ENCODE measurements at places on chromosomes 12 and 14.

DNA sequence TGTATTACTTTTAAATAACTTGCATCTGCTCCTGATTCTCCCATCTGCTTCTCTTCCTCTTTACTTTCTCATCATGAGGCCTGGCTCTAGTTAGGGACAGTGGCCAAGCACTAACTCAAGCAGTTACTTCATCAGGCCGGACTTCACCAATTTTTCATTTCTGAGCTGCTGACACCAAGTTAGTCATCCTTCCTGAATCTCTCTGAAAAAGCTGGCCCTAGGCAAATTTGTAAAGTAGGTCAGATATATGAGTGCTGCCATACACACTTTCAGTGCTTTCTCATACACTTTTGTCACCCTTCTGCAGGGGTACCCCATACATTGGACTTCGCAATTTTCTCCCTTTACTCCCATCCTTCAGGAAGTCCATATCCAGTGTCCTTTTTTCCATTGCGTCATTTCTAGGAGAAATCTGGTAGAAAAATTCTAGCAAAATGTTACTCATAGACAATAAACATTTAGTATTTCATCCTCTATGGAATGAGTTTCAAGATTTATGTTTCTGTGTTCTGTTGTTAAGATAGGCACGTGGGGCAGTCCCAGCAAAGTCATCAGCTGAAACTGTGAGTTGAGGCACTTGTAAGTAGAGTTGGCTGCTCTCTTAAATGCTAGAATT is 276.8 kb upstream of the TMPO start:
- DNase-seq = peak; percentile 54

DNA sequence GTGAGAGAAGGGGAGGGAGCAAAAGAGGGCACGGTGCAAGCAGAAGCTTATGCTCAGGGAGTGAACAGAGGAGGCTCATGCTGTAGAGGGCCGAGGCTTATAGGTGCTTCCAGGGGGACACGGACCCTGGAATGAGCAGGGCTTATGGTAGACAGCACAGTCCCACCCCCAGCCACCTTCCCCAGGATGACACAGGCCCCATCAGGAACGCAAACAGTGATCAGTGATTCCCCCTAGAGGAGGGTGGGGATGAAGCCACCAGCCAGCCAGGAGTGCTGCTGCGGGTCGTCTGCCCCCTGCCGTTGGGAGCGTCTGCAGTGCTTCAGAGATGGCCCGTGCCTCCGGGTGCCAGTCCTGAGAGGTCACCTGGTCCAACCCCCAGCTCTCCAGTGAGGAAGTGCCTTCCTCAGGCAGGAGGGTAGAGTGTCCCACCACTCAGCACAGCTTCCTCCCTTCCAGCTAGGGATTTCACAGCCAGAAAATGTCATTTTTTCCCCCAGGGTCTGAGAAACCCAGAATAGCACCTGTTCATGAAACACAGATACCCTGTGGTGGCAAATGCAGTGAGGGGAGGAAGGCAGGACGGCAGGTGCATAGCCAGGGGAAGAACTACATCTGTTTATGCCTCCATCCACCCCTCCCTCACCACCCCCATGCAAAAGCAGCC is 60.7 kb downstream of the SLC6A12 start:
- no peak for DNase-seq

- no peak for DNase-seq
Measured at GRCh38 chr12:67299526-67299925, 30.4 kb downstream of the CAND1 start.

DNA sequence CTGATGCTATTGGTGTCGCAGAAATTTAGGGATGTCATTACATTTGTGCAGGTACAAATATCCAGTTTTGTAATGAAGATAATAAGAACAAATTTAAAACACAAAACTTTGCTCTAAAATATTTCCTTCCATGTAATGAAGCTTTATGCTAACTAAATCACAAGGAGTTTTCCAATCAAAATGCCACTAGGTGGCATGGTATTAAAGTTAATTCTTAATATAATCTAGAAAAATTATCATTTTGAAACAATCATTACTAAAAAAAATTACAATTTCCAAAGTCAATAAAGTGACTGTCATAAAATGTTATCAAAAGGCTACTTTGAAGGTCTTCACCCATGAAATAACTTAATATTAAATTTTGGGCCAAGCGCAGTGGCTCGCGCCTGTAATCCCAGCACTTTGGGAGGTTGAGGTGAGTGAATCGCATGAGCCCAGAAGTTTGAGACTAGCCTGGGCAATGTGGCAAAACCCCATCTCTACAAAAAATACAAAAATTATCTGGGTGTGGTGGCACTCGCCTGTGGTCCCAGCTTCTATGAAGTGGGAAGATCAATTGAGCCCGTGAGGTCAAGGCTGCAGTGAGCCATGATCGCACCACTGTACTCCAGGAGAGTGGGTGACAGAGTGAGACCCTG is 77.4 kb downstream of the KIF21A start:
- DNase-seq = no peak

- no peak for DNase-seq
Measured at GRCh38 chr12:53047221-53048032, 2.4 kb upstream of the TNS2 start.

- DNase-seq = no peak
Measured at GRCh38 chr12:31929027-31929526, 30.1 kb upstream of the RESF1 start.

- DNase-seq = no peak
Measured at GRCh38 chr14:60970146-60970545, 10.7 kb downstream of the TRMT5 start.

DNA sequence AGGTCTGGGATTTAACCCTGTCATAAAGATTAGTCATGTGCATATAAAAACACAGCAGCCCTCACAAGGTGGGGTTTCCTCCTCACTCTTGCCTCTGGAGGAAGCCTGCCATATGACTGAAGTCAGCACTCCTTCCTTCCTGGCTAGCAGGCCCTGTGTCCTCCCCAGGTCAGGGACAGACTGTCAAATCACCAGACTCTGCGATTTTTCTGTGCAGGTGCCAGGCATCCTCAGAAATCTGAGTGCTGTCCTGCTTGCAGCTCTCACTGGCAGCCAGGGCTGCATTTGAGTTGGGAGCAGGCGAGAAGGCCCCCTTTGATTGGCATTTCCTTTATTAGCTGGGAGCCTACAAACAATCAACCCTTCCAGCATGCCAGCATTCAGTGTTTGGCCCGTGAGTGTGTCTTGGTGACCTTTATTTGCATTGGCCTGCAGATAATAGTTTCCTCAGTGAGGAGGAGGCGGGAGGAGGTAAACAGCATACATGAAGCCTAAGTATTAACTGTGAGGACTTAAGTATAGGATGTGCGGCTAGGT is 183.8 kb upstream of the ARHGAP5 start:
- no peak for DNase-seq

DNA sequence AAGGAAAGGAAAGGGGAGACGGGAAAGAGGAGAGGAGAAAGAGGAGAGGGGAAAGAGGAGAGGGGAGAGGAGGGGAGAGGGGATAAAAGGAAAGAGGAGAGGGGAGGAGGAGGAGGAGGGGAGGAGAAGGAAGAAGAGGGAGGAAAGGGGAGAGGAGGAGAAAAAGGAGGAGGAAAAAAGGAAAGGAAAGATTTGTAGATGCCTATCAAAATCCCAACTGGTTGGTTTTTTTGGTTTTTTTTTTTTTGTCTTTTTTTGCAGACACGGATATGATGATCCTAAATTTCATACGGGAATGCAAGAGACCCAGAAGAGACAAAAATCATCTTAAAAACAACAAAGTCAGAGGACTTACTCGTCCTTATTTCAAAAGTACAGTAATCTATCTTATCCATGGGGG is 19.4 kb downstream of the ANGEL1 start:
- no peak for DNase-seq

DNA sequence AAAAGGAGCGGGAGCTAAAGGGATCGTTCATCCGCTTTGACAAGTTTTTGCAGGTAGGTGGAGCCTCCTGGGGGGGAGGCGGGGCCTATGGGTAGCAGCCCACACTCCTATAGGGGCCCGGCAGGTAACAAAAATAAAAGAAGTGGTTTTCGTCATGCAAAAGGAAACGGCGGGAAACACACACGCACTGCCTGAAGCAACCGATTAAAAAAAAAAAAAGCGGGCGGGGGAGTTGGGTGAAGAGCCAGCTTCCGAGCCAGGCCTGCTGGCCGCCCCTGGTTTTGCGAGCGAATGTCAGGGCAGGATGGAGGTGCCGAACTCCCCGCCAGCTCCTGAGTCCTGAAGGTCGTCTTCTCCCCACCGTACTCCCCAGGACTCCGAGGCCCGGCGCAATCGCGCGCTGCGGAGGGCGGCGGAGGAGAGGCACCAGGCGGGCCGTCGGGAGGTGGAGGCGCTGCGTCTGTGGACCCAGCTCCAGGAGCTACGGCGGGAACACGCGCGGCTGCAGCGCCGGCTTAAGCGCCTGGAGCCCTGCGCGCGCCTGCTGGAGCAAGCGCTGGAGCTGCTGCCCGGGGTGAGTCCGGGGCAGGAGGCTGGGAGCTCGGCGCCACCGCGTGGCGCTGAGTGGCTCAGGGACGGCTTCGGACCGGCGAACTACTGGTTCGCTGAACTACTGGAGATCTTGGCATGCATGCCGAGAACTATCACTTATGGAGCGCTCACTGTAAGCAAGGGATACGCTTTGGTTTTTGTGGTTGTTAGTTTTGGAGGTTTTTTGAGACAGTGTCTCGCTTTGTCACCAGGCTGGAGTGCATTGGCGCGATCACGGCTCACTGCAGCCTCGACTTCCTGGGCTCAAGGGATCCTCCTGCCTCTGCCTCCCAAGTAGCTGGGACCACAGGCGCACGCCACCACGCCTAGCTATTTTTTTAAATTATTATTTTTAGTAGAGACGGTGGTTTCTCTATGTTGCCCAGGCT is 3.6 kb downstream of the CFAP73 start:
- DNase-seq = peak; percentile 53

DNA sequence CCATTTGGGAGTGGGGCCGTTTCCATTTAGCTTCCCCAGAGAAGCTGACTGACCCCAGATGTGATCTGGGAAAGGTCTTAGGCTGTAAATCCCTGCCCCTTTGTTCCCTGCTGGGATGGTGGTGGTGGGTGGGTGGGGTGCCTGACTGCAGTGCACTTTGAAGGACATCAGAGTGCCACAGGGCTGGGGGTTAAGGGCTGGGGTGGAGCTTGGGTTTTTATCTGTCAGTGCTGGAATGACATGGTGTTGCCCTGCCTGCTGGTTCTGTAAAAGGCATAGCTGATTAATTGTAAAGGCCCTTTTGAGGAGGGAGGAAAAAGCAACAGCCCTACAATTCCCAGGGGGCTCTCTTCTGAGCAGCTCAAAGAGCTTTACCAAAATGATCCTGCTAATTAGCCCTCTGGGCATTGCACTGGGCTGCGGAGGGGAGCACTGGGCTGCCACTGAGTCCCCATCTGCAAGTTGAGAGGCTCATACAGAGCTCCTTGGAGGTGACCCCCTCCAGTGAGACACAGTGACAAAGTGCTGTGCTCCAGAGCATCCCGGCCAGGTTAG is 21.1 kb downstream of the PLEKHG3 start:
- DNase-seq = no peak

DNA sequence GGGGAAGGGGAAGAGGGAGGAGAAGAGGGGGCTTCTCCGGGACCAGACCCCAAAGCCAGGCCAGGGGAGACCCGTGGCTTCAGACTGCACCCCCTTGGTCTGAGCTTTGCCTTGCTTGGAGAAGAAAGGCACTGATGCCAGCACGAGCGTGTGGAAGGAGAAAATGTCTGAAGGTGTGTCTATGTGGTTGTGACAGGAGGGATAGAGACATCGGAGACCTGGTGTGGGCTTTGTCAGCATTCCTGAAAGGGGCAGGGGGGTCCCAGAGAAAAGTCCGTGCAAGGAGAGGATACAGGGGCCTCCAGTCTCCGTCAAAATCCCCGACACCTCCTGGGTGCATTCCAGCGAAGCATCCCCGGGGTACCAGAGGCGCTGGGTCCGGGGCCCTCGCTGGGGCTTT is 139.0 kb upstream of the LHX5 start:
- no peak for DNase-seq

- DNase-seq = no peak
Measured at GRCh38 chr12:119447126-119447525, 112.6 kb downstream of the CCDC60 start.

DNA sequence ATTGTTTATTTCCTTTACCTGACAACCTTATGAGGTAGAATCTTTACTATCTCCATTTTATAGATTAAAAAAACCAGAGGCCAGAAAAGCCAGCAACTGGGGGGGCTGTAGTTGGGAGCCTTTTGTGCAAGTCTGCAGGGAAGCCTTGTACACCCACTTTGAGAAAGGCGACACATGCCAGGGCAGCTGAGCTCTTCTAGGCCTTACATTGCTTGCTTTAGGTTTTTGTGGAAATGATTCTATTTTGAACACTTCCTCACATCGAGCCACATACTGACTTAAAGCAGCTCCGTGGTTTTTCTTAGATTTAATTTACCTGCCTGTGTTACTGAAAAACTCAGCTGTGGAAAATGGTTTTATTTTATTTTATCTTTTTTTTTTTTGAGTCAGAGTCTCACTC is 34.6 kb downstream of the EP400 start:
- no peak for DNase-seq

DNA sequence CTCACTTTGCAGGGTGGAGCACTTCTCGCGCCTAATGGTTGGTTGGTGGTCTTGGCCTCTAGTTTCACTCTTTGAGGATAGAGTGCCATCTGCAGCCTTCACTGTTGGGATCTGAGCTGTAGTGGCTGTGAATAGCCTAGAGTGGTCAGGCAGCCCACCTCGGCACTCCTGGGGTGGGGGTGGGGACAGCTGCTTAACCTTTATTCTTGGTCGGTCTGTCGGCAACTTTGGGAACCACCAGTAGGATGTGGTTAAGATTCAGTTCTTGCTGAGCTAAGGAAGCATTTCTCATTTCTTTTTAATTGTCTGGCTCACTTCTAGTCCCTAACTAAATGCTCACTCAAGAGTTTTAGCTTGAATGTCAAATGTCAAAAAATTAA is 21.1 kb downstream of the TMBIM6 start:
- no peak for DNase-seq

DNA sequence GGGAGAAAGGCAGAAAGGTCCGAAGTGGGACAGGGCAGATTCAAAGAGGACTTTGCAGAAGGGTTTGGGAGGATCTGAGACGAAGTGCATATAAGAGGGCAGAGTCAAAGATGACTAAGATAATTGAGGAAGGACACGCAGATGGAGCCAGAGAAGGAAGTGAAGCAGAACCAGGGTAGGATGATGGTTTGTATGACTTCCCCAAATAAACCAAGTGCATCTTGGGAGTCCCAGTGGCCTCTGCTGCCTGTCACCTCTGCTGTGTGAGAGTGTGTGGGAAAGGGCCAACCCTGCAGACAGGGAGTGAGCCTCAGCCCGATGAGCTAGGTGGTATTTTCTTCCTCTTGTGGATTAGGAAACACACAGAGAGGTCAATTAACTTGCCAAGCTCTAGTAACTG is 36.8 kb downstream of the FLVCR2 start:
- DNase-seq = no peak

- no peak for DNase-seq
Measured at GRCh38 chr12:124520265-124520701, 47.1 kb downstream of the NCOR2 start.

DNA sequence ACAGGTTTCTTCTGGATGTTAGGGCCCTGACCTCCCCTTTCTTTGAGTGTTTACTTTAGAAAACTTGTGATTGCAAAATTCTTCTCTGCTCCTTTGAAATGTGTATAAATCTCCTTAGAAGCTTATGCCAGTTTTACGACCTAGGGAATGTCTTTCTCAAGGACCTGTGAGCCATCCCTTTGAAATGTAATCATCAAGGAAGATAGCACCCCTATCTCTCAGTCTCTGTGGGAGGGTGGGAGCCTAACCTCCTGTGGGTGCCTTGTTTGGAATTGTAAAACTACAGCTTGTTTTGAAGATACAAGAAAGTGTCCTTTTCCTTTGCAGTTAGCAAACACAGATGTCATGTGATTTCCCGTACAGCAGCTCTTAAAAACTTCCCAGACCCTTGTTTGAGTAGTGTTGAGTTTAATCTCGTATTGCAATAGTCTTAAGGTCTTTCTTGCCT is 3.3 kb downstream of the OR10AD1 start:
- no peak for DNase-seq

- DNase-seq = no peak
Measured at GRCh38 chr12:89919241-89919906, 210.7 kb upstream of the ATP2B1 start.
